Neuronal stem cell (in vitro differentiated cells): ENCODE measurements at places on chromosomes 13 and 19.

GRCh38 chr19:19334063-19334988 is 13.7 kb downstream of the MAU2 start:
- no peak for DNase-seq

DNA sequence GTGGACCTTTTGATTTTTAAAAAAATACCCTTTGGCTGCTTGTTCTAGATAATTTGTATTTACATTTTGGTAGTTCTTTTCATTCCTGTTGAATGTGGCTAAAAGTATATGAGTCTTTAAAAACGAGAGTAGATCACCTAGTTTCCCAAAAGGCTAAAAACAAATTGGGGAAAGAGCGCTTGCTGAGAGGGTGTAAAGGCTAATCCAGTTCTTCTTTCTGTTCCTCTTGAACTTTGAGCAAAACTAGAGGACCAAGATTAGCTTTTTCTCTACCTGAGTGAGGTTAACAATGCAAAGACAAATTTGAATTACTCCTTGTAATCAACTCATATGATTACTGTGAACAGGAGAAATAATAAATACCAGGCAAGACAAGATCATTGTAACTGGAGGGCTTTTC is 2513.2 kb downstream of the PCDH9 start:
- DNase-seq: no peak

GRCh38 chr13:41554626-41555386 is 97.5 kb downstream of the RGCC start:
- no peak for DNase-seq

- DNase-seq: no peak
Observed at GRCh38 chr13:109395014-109395413, 391.4 kb downstream of the IRS2 start.

DNA sequence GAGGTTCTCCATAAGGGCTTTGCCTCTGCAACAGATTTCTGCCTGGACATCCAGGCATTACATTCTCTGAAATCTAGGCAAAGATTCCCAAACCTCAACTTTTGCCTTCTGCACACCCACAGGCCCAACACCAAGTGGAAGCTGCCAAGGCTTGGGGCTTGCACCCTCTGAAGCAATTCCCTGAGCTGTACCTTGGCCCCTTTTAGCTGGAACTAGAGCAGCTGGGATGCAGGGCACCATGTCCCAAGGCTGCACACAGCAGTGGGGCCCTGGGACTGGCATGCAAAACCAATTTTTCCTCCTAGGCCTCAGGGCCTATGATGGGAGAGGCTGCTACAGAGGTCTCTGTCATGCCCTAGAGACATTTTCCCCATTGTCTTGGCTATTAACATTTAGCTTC is 943.2 kb downstream of the PCDH17 start:
- DNase-seq: no peak

DNA sequence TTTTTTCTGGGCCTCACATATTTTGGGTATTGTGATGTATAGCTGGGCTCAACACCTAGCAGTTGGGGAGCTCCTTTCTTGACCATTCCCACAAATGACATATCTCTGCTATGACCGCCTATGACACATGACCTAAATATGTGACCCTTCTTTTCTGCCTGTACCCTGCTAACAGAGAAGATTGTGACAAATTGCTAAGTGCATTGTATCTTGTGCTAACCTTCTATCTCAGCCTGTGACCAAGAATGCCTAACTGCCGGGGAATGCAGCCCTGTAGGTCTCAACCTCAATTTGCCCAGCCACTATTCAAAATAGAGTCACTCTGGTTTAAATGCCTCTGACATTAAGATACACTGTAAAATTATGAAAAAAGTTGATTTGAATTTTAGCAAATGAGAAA is 6.8 kb upstream of the ZNF429 start:
- no peak for DNase-seq

DNA sequence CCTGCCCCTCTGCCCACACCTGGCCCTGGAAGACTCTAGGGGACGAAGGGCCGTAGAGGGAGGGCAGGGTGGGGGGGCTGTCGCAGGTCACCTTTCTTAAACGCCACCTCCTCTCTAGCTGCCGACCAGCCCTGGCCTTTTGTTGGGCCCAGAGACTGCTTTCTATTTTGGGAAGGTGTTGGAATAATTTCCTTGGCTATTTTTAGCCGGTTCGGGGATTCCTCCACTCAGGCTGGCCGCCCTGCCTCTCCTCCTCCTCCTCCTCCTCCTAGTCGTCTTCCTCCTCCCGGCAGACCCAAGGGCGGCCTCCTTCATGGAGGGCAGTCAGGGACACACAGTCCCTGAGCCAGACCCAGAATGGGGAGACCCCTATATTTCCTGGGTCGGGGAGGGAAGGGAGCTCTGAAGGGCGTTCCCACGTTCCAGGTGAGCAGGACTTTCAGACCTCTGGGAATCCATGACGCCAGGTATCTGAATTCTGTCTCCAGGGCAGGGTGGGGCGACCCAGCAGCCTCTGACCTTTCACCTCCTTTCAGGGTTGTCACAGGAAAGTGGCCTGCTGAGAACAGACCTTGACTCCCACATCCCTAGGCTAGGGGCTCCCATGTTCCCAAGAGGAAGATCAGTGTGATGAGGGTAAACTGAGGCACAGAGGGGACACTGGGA is 19.9 kb downstream of the GADD45B start:
- no peak for DNase-seq

- no peak for DNase-seq
Observed at GRCh38 chr19:1521636-1522035, 2.2 kb upstream of the PLK5 start.

GRCh38 chr13:48476686-48477085 is 56.2 kb downstream of the RCBTB2 start:
- no peak for DNase-seq

DNA sequence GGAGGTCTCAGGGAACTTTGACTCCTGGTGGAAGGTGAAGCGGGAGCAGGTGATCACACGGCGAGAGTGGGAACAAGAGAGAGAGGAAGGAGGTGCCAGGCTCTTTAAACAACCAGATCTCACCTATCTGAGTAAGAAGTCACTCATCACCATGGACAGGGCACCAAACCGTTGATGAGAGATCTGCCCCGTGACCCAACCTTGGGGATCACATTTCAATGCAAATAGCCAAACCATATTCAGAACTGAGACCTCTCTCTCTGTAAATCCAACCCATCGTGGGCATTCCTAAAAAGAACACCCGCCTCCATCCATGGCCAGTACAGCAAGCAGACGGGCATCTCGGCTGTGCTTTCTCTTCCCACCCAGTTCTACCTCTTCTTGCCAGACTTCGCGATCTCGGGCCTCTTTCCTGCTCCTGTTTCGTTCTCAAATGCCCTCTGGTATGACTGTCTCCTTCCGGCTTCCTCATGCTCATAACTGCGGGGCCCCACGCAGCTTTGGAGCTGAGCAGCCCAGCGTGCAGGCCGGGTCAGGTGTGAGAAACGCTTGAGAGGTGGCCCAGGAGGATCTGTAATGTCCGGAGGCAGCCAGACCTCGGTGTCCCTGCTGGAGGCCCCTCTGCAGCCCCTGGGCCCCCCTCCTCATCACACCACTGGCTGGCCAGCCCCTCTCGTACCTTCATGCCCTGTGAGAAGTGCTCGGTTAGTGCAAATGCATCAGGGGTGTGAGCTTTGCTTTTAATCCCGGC is 97.0 kb upstream of the GPR183 start:
- DNase-seq: no peak

GRCh38 chr13:59000770-59001169 is 1163.0 kb downstream of the DIAPH3 start:
- DNase-seq: no peak

DNA sequence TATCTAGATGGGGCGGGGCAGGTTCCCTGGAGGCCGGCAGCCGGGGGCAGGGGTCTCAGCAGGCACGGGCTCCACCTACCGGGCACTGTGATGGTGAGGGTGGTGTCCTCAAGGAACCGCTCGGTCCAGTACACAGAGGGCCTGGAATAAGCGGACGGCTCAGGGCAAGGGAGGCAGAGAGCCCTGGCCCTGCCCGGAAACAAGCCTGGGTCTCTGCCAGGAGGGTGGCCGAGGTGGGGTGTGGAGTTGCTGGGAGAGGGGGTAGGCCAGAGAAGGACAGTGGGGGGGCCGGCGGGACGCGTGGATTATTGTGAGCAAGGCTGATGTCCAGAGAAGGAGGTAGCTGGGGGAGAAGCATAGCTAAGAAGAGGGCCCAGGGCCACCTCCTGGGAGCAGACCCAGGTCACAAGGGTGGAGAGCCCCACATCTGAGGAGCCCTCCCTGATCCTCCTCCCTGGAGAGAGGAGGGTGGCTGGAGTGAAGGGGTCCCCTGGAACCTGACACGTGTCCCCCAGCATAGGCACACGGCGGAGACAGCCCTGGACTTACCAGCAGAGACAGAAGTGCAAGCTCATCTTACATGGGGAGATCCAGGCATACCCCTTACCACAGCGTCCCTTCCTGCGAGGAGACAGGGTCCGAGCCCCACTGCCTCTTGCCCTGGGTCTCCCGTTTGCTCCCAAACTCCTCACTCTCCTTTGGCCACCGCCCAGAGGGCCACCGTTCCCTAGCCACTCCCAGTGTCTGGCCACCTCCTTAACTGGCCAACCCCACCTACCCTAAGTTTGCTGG is 29.0 kb upstream of the MIER2 start:
- no peak for DNase-seq

DNA sequence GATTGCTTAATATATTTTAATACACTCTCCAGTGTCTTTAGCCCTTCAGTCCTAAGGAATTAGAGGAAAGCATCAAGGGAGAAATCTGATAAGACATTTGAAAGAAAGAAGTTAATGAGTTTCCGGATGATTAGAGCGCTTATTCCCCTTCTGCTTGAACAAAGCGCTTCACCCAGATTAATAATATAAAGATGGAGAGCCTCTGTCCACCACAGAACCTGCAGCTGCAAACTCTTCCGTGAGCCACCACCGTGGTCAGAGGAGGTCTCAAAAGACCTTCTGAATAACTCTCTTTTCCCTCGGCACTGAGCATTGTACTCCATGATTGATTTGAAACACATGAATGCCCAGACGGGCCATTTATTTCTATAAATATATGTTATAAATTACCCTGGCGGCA is 14.2 kb upstream of the TUBGCP3 start:
- DNase-seq: no peak
